ENCODE measurements at places on chromosomes 12 and 14. TPM values are rescaled to one million over a fixed set of nuclear protein-coding genes. Genes with fewer than 3 reads are reported as not detected.
A peak's percentile ranks its signal among the peaks of the same experiment; 100 is the strongest.

DNA sequence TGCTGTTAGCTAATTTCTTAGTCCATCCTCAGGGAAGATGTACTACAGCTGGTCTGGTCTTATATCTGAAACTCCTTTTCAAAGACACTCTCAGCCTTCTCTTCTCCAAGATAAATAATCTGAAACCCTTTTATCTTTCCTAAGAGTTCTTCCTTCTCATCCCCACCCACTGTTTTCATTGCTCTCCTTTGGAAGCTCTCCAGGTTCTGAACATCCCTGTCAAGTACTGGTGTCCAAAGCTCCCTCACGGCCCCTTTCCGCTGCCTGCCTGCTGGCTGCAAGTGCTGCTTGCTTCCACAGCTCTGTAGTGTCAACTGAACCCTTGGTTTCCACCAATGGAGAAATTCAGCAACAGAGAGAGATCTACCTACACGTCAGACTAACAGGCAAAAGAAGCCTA, 6.6 kb upstream of the SLC6A13 start:
- no peaks in the 10 kb centered on the region for H3K36me3 ChIP-seq
- H3K4me1 ChIP-seq, result peaks cover 17% of the 10 kb centered on the region
- no peak overlapping the region for H3K4me3 ChIP-seq
- no peak overlapping the region for H3K27ac ChIP-seq
- DNase-seq, result no peak

- peaks cover 8% of the 10 kb centered on the region for H3K27me3 ChIP-seq
- peaks cover 69% of the 10 kb centered on the region for H3K4me1 ChIP-seq
- peak overlapping the region; percentile 96 for H3K27ac ChIP-seq
Observed at GRCh38 chr14:100899884-100900771, 3.4 kb downstream of the RTL1 start.

DNA sequence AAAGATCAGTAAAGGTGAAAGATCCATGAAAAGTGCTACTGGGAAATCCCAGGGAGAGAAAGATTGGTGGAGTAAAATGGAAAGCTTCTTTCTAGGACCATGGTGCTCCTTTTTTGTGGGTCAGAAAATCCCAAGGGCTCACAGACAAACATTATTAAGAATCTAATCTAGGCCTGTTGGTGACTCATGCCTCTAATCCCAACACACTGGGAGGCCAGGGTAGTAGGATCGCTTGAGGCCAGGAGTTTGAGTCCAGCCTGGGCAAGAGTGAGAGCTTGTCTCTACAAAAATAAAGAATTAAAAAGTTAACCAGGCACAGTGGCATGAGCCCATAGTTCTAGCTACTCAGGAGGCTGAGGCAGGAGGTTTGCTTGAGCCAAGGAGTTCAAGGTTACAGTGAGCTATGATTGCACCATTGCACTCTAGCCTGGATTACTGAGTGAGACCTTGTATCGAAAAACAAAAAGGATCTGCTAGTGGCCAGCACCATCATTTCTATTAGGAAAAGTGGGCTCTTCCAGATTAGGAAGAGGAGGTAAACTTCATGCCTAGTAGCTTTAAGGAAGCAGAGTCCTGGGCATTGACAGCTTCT, 43.0 kb downstream of the TXNRD1 start:
- no peak overlapping the region for H3K4me3 ChIP-seq
- no peaks in the 10 kb centered on the region for H3K36me3 ChIP-seq
- H3K4me1 ChIP-seq, result no peaks in the 10 kb centered on the region
- H3K27me3 ChIP-seq, result no peaks in the 10 kb centered on the region
- no peak for DNase-seq

- H3K27ac ChIP-seq, result no peak overlapping the region
- peaks cover 11% of the 10 kb centered on the region for H3K4me1 ChIP-seq
- DNase-seq, result no peak
- H3K27me3 ChIP-seq, result no peaks in the 10 kb centered on the region
Observed at GRCh38 chr14:88748288-88748687, 44.5 kb downstream of the EML5 start.

DNA sequence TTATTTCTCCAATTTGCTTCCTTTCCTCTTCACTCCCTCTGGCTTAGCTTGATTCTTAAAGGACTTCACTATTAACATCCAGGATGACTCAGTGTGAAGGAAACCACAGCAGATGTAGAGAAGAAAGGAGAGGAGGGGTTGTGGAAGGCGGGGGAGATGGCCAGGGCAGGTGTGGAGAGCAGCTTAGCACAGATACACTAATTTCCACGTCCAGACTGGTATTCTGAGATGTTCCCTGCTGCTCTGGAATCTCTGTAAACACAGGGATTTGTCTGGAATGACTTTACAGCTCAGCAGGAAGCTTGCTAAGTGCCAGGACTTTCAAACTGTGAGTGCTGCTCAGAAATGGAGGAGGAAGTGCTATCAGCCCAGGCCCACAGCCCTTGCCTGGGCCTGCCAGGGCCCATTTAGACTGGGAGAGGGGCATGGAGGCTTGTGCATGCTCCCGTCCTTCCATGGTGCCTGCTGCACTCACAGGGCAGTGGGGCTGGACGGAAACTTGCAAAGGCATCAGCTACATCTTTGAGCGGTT, 202.5 kb upstream of the DDHD1 start:
- H3K36me3 ChIP-seq, result no peaks in the 10 kb centered on the region
- no peak overlapping the region for H3K27ac ChIP-seq
- no peak overlapping the region for H3K4me3 ChIP-seq

DNA sequence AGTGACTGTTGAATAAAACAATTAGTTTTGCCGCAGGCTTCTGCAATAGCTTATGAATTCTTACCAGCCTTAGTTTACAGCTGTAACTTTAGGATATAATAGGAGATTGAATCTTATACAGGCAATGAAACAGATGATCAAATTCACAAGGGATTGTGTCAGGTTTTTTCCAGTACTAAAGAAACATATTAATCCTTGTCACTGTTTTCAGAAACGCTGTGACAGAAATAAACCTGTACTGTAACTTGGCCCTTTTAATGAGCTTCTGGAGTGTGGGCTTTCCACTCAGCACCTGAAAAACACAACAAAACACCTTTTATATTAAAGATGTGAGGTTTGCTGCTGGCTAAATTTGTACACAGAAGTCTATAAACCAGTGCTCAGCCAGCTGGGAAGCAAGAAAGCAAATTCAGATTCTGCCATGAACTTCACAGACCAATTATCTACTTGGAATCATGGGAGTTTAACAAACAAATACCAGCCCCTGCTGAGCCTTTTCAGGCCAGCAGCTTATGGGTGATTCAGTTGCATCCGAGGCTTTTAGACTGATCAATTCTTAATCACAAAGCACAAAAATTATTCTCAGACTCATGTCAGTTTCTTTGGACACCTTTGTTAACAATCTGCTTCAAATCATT, 109.5 kb downstream of the FOXG1 start:
- H3K27ac ChIP-seq, result no peak overlapping the region
- no peaks in the 10 kb centered on the region for H3K36me3 ChIP-seq
- H3K27me3 ChIP-seq, result no peaks in the 10 kb centered on the region
- no peak for DNase-seq
- no peak overlapping the region for H3K4me3 ChIP-seq

GRCh38 chr12:110379197-110379596, 24.3 kb downstream of the ANAPC7 start:
- no peak for DNase-seq
- H3K27me3 ChIP-seq, result no peaks in the 10 kb centered on the region
- no peak overlapping the region for H3K4me3 ChIP-seq
- H3K36me3 ChIP-seq, result peaks cover 31% of the 10 kb centered on the region
- H3K27ac ChIP-seq, result no peak overlapping the region
- no peaks in the 10 kb centered on the region for H3K4me1 ChIP-seq

DNA sequence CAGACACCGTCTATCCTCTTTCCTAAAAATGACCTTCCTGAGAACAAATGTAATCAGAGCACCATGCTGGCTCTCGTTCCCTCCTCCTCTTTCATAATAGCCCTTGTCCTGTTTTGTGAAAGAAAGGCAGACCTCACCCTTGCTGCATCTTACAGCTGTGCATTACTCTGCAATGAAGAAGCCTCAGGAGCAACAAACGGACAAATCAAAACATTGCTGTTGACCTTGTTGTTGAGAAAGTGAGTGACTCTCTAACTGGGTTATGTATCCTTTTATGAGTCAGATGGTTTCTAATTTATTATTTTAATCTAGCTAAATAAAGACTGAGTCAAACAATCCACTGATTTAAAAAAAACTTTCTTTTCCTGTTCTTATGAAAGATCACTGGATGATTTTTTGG, 180.9 kb downstream of the RPS29 start:
- no peaks in the 10 kb centered on the region for H3K36me3 ChIP-seq
- no peak for DNase-seq
- H3K4me3 ChIP-seq, result no peak overlapping the region
- H3K27me3 ChIP-seq, result peaks cover 9% of the 10 kb centered on the region
- H3K4me1 ChIP-seq, result no peaks in the 10 kb centered on the region

DNA sequence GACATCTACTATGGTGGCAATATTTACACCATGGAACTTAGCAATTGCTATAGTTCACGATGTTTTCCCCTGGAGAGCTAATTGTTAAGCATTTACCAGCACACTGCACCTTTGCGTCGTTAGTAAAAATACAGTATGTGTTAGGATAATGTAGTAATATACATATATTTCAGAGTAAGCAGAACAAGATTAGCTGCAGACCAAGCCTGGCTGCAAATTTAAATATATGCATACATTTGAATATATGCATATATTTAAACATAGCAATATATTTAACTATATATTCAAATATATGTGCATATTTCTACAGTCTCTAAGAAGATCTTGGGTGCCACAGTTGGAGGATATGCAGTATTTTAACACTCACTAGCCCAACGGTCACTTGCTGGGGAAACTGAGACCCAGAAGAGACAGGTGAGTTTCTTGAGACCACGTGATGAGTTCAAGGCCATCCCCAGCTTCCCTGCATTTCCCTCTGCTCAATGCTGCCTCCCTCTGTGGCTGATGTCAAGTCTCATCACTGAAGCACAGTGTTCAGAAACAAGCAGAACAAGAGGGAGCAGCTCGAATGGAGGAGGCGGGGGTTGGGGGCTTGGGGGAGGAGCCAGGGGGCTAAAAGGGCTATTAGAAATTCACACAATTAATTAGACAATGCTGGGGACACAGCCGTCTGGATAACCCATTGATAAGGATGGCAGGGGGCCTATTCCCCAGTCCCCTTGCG, 708.0 kb downstream of the MED13L start:
- peaks cover 5% of the 10 kb centered on the region for H3K27me3 ChIP-seq
- no peak for DNase-seq
- no peak overlapping the region for H3K4me3 ChIP-seq
- no peak overlapping the region for H3K27ac ChIP-seq
- H3K4me1 ChIP-seq, result no peaks in the 10 kb centered on the region
- no peaks in the 10 kb centered on the region for H3K36me3 ChIP-seq

DNA sequence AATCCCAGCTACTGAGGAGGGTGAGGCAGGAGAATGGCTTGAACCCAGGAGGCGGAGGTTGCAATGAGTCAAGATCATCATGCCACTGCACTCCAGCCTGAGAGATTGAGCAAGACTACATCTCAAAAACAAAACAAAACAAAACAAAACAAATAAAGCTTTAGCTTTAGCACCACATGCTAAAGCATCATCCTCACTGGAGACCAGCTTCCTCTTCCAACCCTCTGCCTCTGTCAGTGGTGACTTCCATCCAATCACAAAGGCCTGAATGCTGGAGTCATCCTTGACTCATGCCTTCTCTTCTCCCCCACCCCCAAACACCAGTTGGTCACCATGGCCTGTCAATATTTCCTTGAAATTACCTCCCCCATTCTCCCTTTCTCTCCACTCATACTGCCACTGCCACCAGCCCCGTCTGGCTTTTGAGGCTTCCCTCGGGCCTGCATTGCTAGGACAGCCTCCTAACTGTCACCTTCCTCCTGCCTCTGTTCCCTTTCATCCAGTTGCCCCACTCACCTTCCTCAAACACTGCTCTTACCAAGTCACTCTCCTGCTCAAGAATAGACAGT, 1.4 kb downstream of the ZNF385A start:
- H3K4me3 ChIP-seq, result no peak overlapping the region
- peaks cover 2% of the 10 kb centered on the region for H3K27me3 ChIP-seq
- no peak overlapping the region for H3K27ac ChIP-seq
- DNase-seq, result no peak
- peaks cover 29% of the 10 kb centered on the region for H3K4me1 ChIP-seq
- H3K36me3 ChIP-seq, result no peaks in the 10 kb centered on the region

DNA sequence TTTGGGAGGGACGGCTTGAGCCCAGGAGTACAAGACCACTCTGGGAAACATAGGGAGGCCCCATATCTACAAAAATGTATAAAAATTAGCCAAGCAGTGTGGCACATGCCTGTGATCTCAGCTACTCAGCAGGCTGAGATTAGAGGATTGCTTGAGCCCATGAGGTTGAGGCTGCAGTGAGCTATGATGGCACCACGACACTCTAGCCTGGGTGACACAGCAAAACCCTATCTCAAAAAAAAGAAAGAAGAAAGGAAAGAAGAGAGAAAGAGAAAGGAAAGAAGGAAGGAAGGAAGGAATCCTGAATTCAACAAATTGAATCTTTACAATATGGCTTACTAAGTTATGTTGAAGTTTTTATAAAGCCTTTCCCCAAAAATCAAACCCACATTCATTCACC, 2.1 kb downstream of the KIF21A start:
- peaks cover 40% of the 10 kb centered on the region for H3K4me1 ChIP-seq
- no peaks in the 10 kb centered on the region for H3K27me3 ChIP-seq
- peak overlapping the region; percentile 70 for H3K27ac ChIP-seq
- peak overlapping the region; percentile 63 for H3K4me3 ChIP-seq
- no peaks in the 10 kb centered on the region for H3K36me3 ChIP-seq
- DNase-seq, result no peak

GRCh38 chr14:69708049-69708448, 58.9 kb upstream of the SRSF5 start:
- no peak overlapping the region for H3K27ac ChIP-seq
- no peak for DNase-seq
- H3K36me3 ChIP-seq, result peaks cover 17% of the 10 kb centered on the region
- no peaks in the 10 kb centered on the region for H3K27me3 ChIP-seq

- no peak overlapping the region for H3K27ac ChIP-seq
- H3K4me3 ChIP-seq, result no peak overlapping the region
- H3K27me3 ChIP-seq, result peaks cover 3% of the 10 kb centered on the region
- H3K4me1 ChIP-seq, result no peaks in the 10 kb centered on the region
Observed at GRCh38 chr12:105946493-105946901, 192.3 kb downstream of the NUAK1 start.

DNA sequence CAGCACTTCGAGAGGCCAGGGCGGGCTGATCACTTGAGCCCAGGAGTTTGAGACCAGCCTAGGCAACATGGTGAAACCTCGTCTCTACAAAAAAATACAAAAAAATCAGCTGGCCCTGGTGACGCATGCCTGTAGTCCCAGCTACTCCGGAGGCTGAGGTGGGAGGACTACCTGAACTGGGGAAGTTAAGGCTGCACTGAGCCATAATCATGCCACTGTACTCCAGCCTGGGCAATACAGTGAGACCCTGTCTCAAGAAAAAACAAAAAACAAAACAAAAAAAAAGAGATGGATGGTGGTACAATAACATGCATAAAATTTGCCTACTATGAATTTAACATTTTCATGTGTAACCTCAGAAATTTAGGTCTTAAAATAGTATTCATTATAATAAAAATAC, 2.2 kb downstream of the THAP2 start:
- no peak for DNase-seq
- no peak overlapping the region for H3K27ac ChIP-seq

GRCh38 chr12:7188562-7189397, 706 bp upstream of the PEX5 start:
- peak overlapping the region; percentile 93 for H3K27ac ChIP-seq
- H3K4me1 ChIP-seq, result peaks cover 18% of the 10 kb centered on the region
- H3K4me3 ChIP-seq, result peak overlapping the region; percentile 90
- H3K27me3 ChIP-seq, result peaks cover 6% of the 10 kb centered on the region
- H3K36me3 ChIP-seq, result peaks cover 9% of the 10 kb centered on the region

- peaks cover 15% of the 10 kb centered on the region for H3K27me3 ChIP-seq
- DNase-seq, result no peak
- no peak overlapping the region for H3K27ac ChIP-seq
- H3K4me3 ChIP-seq, result no peak overlapping the region
- H3K4me1 ChIP-seq, result peaks cover 2% of the 10 kb centered on the region
Observed at GRCh38 chr12:55626154-55626553, 10.5 kb upstream of the OR10P1 start.

Gene CEP83
- total RNA-seq, result 36.5 TPM

Gene FBXO33
- 11.7 TPM for total RNA-seq

Gene GLT1D1
- total RNA-seq, result 5.7 TPM

Gene PLA2G1B
- not detected for total RNA-seq

Gene FITM1
- total RNA-seq, result 1.9 TPM

Gene CLMN
- total RNA-seq, result 31.5 TPM
